ENCODE measurements at places on chromosomes 4 and X. TPM values are rescaled to one million over a fixed set of nuclear protein-coding genes. Genes with fewer than 3 reads are reported as not detected.

WAS gene
- total RNA-seq: not detected

PARM1 gene
- total RNA-seq: 0.86 TPM

DCLK2 gene
- total RNA-seq: 13.0 TPM

ATP8A1 gene
- total RNA-seq: 0.97 TPM

MGAT4D gene
- not detected for total RNA-seq

NAT8L gene
- under 0.01 TPM for total RNA-seq

RPA4 gene
- total RNA-seq: 0.43 TPM

EVC gene
- 54.4 TPM for total RNA-seq

PNMA6F gene
- total RNA-seq: not detected

CLDN22 gene
- total RNA-seq: not detected

PHOX2B gene
- not detected for total RNA-seq

CXCL10 gene
- total RNA-seq: under 0.01 TPM

SMPX gene
- not detected for total RNA-seq

QRFPR gene
- total RNA-seq: not detected

CFAP47 gene
- total RNA-seq: not detected

RHOXF1 gene
- total RNA-seq: not detected

DOK7 gene
- total RNA-seq: not detected

CRMP1 gene
- total RNA-seq: under 0.01 TPM

LARP7 gene
- 20.0 TPM for total RNA-seq

AR gene
- total RNA-seq: 11.3 TPM

GDPD2 gene
- not detected for total RNA-seq

NDST4 gene
- total RNA-seq: not detected

XAGE2 gene
- total RNA-seq: not detected

FUNDC1 gene
- total RNA-seq: 13.5 TPM

CSAG3 gene
- total RNA-seq: not detected

IL2RG gene
- total RNA-seq: not detected

BMPR1B gene
- 2.3 TPM for total RNA-seq

DCAF8L2 gene
- total RNA-seq: not detected

MAGEE1 gene
- 0.64 TPM for total RNA-seq

C4orf51 gene
- not detected for total RNA-seq

EDA gene
- not detected for total RNA-seq

RASSF6 gene
- total RNA-seq: not detected

ZNF182 gene
- 3.2 TPM for total RNA-seq

NDNF gene
- 0.32 TPM for total RNA-seq

MAGEA8 gene
- not detected for total RNA-seq

ANXA10 gene
- total RNA-seq: 0.32 TPM

RS1 gene
- total RNA-seq: not detected

WNK3 gene
- 0.64 TPM for total RNA-seq

BST1 gene
- total RNA-seq: 19.9 TPM

ETDB gene
- total RNA-seq: not detected

ZDHHC15 gene
- under 0.01 TPM for total RNA-seq

CPE gene
- 3.5 TPM for total RNA-seq

SSX2B gene
- 0.32 TPM for total RNA-seq

SMIM10L2A gene
- total RNA-seq: under 0.01 TPM

PPEF2 gene
- not detected for total RNA-seq

UGT2A1 gene
- total RNA-seq: not detected

RPL39 gene
- total RNA-seq: 1,300 TPM

LDB2 gene
- total RNA-seq: 24.2 TPM

ARL9 gene
- 0.32 TPM for total RNA-seq

SLITRK4 gene
- total RNA-seq: 6.1 TPM

HOPX gene
- under 0.01 TPM for total RNA-seq

CPLX1 gene
- not detected for total RNA-seq

Data from fibroblast of villous mesenchyme (primary cell).